ENCODE measurements at places on chromosomes 5 and 9.

DNA sequence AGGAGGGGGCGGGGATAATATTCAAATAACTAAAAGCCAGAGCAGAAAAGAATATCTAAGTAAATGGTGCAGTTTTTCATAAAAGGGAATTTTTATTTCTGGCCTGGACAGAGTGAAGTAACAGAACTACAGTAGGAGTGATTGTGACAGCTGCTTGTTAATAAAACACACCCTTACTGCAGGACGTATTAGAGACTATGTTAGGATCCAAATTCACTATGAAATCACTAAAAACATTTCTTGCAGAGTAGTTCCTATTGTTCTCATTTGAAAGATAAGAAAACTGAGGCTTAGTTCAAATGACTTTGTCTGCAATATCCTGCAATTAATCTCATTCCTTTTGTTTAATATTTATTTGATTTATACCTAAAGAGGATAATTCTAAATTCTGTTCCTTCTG, 39.5 kb downstream of the FAM174A start:
- DNase-seq, result no peak

DNA sequence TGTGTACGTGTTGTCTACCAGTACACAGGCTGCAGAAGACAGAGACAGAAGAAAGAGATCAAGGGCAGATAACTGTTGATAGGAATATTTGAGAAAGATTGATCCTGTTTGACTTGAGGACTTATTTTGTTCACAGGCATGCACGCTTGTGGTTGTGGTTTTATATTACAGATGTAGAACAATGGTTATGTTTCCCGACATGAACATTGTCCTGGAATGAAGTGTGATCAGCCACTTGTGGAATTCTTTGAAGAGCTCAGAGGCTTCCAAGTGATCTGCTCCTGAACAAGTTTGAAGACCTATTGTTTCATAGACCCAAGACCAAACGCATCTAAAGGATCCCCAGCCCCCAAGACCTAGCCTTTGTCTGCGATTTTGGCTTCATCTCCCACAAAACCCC, 13.7 kb downstream of the TEX53 start:
- no peak for DNase-seq

- no peak for DNase-seq
These were observed 215.4 kb downstream of the GLIS3 start for GRCh38 chr9:4084435-4084818.

DNA sequence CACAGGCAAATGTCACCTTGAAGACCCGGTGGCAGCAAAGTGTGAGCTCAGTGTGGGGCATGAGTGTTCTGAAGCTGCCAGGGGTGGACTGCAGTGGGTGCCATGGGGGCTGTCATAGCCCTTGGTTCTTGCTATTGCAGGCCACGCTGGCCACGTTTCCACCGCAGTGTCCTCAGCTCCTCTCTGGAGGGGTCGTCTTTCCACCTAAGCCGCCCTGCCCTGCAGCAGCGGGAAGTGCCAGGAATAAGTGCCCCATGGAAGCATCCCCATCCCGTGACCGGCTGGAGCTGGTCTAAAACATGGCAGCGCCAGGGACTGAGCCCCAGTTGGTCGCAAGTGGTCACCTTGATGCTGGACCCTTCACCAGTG, 6.9 kb downstream of the OBP2B start:
- DNase-seq, result no peak

DNA sequence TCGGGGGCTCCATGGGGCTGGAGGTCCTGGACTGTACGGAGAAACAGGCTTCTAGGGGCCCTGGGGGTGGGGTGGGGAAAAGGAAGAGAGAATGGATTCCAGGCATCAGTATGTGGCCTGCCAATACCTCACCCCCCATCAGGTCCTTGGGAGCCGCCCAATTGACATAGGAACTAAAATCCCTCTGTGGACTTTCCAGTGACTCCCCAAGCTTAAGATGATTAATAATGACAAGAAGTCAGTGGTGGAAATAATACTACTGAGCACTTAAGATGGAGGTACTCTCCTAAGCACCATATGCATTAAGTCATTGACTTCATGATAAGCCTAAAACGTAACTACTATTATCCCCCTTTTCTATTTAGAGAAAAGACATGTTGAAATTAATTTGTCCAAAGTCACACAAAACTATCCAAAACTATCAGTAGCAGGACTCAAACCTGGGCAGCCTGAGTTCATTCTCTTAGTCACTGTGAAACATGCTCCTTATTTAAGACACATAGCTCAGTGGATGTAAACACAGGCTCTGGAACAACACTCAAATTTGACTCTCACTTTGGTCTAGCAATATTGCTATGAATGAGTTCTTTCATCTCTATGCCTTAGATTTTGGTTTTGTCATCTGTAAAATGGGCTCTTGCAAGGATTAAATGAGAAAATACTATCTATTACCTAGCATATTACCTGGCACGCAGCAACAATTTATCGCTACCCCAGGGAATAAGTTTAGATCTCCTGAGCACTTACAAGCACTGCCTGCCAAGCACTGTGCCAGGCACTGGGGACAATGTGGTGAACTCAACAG, 9.5 kb downstream of the SPRY4 start:
- DNase-seq, result no peak

DNA sequence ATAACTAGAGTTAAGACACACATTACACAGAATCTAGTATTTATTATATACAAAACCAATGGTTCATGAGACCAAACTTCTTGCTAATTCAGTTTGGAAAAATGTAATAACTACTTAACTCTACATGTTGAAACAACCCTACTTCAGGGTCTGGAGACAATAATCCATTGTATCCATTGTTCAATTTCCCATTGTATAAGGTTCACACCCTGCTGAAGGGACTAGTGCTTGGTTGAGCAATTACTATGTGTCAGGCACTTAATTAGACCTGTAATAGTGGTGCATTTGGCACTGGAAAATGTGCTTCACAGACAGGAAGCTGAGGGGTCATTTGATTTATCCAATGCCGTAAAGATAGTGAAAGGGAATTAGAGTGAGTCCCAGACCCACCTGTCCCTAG, 114.3 kb upstream of the PAPPA start:
- no peak for DNase-seq
